Stimulated activated naive CD4-positive, alpha-beta T cell (primary cell): ENCODE measurements at places on chromosomes 1 and 21.

DNA sequence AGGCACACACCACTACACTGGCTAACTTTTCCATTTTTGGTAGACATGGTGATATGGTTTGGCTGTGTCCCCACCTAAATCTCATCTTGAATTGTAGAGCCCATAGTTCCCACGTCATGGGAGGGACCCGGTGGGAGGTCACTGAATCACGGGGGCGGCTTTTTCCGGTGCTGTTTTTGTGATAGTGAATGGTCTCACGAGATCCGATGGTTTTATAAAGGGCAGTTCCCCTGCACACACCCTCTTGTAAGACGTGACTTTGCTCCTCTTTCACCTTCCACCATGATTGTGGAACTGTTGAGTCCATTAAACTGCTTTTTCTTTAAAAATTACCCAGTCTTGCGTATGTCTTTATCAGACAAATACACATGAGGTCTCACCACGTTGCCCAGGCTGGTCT lies 1.3 kb upstream of the FTCD start:
- DNase-seq: no peak

GRCh38 chr1:156926175-156926574 lies 5.7 kb downstream of the LRRC71 start:
- DNase-seq: no peak

- peak; percentile 56 for DNase-seq
Measured at GRCh38 chr1:166975361-166976129, at the start of gene ILDR2. Gene ILDR2, minus strand, starts transcription at chr1:166975540. Its CDS starts 272 bp downstream, at chr1:166975268.

DNA sequence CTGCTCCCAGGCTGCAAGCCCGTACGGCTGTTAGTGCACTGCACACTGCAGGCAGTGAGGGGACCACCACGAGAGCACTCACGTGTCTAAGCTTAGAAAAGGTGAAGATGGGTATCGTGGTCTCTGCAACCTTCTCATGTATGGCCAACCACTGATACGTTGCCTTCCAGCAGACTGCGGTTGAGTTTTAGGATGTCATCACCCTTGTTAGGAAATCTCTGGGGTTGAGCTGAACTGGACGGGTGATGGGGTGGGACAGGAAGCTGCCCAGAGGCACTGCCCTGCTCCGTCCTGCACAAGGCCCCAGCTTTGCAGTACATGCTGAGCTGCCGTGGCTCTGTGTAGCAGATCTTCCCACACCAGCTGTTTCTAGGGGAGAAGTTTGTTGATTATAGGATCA lies 43.3 kb downstream of the FAAP20 start:
- DNase-seq: no peak

DNA sequence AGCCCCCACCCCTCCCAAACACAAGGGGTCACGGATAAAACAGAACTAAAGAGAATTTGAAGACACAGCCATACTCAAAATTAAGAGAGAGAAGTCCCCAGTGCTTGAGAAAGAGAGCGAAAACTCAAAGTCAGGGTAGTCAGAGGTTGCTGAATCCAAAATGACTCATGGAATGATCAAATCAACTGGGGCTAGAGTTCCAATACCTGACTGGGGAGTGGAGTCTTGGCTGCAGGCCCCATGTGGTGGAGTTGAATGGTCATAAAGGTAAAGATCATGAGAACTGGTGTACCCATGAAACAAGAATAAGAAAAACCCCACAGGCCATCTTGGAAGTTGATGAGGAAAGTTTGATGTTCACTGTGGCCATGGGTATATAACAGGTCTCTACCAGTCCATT lies 84.5 kb upstream of the LRRN2 start:
- no peak for DNase-seq

DNA sequence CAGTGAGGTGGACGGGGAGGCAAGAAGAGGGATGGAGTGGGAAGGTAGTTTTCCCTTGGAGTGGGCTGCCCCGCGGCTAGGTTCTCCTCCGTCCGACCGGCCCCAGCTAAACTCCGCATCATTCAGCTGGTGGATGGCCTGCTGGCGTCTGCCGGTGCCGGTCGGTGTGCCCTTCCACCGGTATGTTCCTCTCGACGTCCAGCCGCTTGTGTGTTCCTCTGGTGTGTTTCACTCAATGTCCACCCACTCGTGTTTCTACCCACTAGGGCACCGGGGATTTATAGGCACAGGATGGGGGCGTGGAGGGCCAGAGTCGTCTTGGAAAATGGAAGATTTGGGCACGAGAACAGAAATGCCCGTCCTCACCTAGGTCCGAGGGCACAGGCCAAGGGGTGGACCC lies 931.7 kb upstream of the B3GALT2 start:
- no peak for DNase-seq

GRCh38 chr1:183432548-183432875 lies 14.3 kb upstream of the NMNAT2 start:
- no peak for DNase-seq
